ENCODE measurements at places on chromosomes 5 and 9.

- peak; percentile 4 for DNase-seq
These were observed 35.0 kb upstream of the DMRT1 start for GRCh38 chr9:806285-807156.

DNA sequence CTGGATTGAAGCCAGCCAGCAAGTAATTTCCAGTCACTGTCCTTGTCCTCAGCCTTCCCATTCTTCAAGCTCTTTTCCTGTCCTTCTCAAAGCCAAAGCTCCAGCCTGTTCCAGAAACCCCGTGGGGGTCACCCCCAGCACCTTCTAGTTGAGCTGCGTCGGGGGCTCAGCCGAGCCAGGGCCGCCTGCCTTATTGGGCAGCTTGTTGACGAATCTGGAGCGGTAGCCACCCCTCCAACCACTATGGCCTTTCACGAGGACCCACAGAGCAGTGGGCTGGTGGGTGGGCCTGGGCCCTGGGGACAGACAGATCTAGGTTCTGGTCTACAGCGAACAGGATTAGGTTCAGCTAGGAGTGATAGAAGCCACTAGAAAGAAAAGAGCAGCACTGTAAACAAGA, 47.3 kb downstream of the TSPAN17 start:
- no peak for DNase-seq

DNA sequence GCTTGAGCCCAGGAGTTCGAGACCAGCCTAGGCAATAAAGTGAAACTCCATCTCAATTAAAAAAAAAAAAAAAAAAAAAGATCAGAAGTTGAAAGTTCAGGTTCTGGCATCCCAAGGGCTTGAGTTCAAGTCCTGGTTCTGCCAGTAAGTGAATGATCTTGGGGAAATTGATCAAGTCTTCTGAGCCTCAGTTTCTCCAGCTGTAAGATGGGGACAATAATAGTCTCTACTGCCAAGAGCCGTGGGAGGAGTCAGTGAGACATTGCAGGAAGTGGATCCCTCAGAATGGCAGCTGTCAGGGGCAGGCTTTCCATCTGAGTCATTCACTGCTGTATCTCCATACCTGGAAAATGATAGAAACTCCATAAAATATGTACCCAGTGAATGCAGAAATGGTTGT, 37.8 kb upstream of the FUBP3 start:
- DNase-seq: no peak

DNA sequence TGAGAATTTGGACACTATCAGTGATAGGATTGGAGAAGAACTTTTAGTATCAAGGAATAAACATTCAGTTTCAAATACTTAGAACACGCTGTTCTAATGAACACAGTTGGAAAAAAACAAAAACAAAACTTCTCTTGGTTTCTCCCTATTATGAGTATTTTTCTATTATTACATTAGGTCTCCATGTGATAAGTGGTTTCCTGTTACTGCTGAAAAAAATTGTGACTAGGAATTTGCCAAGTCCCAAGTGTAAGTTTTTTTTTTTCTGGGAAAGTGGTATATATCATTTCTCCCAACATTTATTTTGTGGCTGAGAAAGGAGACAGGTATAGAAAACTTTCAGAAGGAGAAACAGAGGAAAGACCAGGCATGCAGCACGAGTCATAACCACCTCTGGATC, 41.1 kb downstream of the PCSK1 start:
- no peak for DNase-seq

GRCh38 chr9:89023740-89024139, 32.5 kb downstream of the S1PR3 start:
- no peak for DNase-seq
